ENCODE measurements at places on chromosomes 5 and 9.

- DNase-seq = no peak
Observed at GRCh38 chr5:42872865-42873264, 61.2 kb upstream of the SELENOP start.

DNA sequence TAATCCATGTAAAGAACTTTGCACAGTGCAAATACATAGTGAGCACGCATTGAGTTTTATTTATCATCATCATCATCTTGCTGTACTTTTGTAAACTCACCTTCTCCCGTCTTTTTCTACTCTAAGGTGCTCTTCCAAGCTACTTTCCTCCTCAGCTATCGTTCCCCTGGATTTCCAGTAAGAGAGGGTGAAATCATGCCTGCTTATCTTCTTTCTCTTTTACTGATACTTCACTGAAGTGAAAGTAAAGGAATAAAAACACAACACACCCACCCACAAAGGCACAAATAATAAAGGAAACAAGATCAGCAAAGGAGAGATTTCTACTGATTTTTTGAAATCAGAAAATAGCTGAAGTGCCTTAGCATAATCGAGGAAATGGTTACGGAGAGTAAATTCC, 509.9 kb downstream of the RAB3C start:
- DNase-seq = no peak

- DNase-seq = no peak
Observed at GRCh38 chr9:114603248-114603647, 7.8 kb upstream of the TMEM268 start.

DNA sequence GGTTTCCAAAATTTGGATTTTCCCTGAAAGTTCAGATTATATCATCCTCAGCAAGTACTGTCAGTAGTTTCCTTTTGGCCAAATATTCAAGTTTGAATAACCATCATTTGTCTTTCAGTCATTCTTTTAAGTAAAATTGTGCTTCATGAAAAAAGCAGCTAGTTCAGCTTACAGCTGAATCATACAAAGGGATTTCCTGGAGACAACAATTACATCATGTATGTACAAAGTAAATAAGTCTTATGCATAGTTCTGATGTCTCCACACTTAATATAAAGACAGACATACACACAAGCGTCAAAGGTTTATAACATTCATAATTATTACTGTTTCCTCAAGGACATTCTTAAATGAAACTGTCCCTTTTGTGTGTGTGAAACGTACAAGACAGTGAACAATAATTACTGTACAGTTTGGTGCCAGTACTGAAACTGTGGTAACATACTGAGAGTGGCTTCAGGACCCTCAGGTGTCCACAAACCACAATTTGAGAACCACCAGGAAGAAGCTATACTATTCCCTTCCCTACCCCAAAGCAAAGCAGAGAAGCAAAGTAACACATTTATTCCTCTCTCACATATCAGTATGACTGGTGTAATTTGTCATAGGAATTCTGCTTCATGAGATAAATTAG, 746.6 kb downstream of the TAF11L14 start:
- no peak for DNase-seq

DNA sequence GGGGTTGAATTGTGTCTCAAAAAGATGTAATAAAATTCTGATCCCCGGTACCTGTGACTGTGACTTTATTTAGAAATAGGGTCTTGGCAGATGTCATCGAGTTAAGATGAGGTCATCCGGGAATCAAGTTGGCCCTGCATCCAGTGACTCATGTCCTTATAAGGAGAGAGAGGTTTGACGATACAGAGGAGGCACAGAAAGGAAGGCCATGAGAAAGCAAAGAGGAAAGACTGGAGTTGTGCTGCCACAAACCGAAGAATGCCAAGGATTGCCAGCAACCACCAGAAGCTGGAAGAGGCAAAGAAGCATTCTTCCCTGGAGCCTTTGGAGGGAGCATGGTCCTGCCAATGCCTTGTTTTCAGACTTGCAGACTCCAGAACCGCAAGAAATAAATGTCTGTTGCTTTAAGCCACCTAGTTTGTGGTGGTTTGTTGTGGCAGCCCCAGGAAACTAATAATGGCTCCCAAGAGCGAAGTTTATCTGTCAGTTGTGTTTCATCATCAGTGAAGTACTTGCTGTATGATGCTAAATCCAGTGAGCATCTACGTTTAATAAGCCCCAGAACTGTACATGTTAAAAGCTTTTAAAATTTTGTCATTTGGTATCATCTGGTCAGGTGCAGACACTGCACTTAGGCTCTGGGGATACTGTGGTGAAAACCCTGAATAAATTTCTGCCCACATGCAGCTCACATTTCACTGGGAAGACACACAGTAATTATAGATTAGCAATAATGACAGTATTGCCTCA, 114.8 kb downstream of the TLE4 start:
- no peak for DNase-seq

Measured in activated CD8-positive, alpha-beta memory T cell treated with anti-CD3 and anti-CD28 coated beads, Interleukin-2, amount 10 ng/mL, durations not matched to agents 7 days and 5 days (primary cell).